Endothelial cell of umbilical vein (primary cell): ENCODE measurements at places on chromosomes 13 and 19. TPM values are rescaled to one million over a fixed set of nuclear protein-coding genes. Genes with fewer than 3 reads are reported as not detected.

DNA sequence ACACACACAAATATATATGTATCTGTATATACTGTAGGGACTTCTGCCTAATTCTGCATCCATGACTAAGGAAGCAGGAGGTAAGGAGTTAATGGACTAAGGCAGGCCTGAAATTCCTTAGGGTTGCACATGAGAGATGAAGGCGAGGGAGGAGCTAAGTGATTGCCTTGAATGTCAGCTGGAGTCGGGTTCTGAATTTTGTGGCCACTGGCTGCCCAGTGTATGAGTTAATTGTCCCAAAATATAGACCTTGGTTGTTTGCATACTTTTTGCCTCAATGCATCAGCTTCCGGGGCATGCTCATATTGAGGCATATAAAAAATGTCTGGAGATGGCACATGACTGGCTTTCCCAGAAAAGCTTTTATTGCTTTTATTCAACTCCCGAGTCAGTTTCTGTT is 245.5 kb downstream of the TDRD3 start:
- no peak for DNase-seq

Gene CD22
- not detected in 2 replicates for polyA plus RNA-seq

Gene ZNF582
- polyA plus RNA-seq, result 2.2 and 2.5 TPM in 2 replicates

GRCh38 chr13:34578917-34579316 is 363.2 kb upstream of the NBEA start:
- no peak for DNase-seq

Gene RHPN2
- 1.9 and 2.3 TPM in 2 replicates for polyA plus RNA-seq

Gene FUT3
- not detected in 2 replicates for polyA plus RNA-seq
